Hematopoietic multipotent progenitor cell treated with erythropoietin and hydrocortisone succinate and interleukin-3 and kit ligand, for 4 days (in vitro differentiated cells): ENCODE measurements at places on chromosomes 5 and 9.
A peak's percentile ranks its signal among the peaks of the same experiment; 100 is the strongest.

GRCh38 chr5:155836089-155836803 is 490.7 kb upstream of the SGCD start:
- DNase-seq, result no peak

DNA sequence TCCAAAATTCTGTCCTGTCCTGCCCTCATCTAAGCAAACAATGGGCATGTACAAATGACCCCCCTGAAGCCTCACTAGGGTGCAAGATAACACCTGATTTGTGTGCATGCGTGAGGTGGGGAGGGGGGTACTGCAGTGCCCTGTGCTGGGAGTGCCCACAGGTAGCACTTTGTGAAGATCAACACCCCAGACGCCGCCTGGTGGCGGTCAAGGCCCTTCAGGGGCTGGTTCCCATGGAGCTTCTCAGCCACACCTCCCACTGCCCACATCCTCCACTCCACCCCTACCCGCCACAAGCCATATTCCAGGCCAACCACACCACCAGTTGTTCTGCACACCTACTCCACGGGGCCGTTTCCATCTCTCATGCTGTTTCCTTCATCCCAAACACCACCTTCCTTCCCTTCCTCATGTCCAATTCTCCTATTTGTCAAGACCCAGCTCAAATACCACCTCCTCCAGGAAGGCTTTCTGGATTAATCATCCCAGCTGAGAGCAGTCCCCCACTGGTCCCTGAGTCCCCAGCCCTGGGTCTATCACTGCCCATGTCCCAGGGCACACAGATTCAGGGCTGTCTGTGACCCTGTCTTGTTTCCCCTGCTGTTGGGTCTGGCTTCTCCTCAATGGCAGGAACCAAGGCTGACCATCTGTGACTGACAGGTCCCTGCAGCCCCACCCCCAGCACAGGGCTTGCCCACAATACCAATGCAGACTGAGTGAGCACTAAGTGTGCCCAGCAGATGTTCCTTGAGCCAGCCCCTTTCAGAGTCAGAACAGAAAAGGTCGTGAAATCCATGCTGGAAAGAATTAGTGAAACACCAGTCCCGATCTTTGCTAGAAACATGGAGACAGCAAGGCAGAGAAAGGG is 178.4 kb downstream of the PAX5 start:
- DNase-seq, result peak; percentile 76

GRCh38 chr5:647311-647710 is 35.2 kb downstream of the CEP72 start:
- no peak for DNase-seq

DNA sequence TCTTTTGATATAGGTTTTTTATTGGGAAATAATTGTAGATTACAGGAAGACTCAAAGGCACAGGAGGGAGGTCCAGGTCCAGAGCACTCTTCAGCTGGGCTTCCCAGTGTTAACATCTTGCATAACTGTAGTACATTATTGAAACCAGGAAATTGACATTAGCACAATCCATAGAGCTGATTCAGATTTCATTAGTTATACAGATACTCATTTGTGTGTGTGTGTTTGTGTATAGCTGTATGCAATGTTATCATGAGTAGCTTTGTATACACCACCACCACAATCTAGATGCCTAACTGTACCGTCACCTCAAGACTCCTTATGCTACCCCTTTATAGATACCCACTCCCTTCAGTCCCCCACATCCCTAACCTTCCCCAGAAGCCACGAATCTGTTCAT is 47.9 kb downstream of the SLC36A1 start:
- no peak for DNase-seq

DNA sequence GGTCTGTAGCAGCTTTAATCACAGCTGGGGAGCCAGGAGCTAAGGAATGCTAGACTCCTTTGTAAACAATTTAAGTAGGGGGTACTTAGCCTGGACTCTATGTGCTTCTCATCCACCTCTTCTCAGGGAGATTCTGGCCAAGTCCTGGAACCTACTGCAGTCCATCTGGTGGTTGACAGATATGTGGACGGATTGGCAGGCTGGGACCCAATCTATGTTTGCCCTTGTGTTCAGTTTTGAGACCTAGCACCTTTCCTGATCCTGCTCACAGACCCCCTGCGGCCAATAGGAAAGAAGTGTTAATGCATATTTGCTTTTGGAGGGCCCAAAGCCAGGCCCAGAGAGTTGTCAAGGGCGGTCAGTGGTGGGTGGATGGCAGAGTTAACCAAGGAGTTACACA is 6.4 kb downstream of the SLC22A5 start:
- DNase-seq, result no peak

- DNase-seq, result no peak
These were observed 21.0 kb downstream of the CAMSAP1 start for GRCh38 chr9:135886147-135886981.

DNA sequence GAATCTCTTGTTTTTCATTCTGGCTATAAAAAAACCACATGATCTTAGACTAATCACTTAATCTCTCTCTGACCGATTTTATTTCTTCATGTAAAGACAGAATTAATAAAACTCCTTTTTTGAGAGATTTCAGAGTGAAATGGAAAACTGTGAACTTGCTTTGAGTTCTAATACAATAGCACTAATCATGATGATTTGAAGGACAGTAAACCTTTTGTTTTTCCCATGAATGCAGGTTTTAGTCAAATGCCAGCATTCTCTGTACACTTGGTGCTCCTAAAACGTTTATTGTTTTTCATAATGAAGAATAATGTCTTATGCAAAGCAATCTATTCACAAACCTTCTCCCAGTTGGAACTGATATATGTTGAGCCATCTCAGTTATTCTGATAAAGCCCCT is 86.8 kb downstream of the SLC24A2 start:
- no peak for DNase-seq

DNA sequence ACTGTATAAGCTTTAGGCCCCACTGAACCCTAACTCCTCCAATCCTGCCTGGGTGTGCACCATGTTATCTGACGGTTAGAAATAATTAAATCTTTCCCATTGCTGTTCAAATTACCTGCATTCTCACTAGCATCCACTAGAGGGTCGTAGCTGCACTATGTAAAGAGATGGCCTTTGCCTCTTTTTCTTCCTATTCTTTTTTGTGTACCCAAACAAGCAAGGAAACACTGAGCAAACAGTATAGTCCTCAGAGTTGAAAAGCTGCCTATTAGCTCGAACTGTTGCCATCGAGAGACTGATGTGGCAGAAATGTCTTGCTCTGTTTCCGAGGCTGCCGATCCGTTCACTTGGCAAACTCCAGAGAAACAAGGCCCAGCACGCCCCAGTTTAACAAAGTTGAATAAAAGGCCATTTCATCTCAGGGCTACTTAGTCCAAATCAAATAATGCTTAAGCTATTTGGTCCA is 163.8 kb upstream of the TRPM3 start:
- DNase-seq, result peak; percentile 84

DNA sequence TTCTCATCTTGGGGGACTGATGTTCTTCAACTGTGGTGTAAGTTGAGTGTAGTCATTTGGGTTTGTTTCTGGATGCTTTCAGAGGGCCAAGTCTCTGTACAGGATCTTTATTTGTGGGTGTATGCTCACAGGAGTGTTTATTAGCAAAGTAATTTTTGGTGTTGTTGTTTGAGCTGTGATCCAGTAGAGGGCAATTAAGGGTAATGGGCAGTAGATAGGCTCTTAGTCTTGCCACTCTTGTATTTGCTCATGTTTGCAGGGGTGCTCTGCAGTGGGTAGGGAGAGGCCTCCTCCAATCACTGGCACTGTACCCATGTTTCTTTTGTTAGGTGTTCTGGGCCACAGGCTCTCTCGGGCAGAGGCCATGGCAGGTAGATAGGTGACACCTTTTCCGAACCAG is 45.9 kb upstream of the ITGA2 start:
- DNase-seq, result peak; percentile 53

GRCh38 chr5:24535646-24536045 is 109.1 kb downstream of the CDH10 start:
- no peak for DNase-seq

DNA sequence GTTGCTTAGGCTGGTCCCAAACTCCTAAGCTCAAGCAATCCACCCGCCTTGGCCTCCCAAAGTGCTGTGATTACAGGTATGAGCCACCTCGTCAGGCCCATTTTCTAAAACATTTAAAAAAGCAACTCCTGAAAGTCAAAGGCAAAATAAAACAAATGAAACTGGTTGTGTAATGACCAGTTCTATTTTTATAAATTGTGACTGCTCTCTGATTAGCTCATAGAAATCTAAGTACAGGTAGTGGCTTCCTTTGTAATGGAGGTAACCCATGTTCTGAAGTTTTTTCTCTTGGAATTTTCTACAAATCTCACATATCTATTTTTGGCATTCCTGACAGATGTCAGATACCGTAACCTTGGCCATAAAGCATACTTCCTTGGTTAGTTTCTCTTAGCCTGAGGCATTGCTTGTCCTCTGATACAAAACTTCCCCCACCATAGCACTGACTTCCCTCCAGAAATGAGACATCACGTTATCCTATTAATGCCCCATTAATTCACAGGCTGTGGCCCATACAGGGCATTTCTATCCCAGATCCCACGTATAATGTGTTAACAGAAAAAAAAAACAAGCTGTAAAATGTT is 14.1 kb upstream of the AK3 start:
- no peak for DNase-seq

DNA sequence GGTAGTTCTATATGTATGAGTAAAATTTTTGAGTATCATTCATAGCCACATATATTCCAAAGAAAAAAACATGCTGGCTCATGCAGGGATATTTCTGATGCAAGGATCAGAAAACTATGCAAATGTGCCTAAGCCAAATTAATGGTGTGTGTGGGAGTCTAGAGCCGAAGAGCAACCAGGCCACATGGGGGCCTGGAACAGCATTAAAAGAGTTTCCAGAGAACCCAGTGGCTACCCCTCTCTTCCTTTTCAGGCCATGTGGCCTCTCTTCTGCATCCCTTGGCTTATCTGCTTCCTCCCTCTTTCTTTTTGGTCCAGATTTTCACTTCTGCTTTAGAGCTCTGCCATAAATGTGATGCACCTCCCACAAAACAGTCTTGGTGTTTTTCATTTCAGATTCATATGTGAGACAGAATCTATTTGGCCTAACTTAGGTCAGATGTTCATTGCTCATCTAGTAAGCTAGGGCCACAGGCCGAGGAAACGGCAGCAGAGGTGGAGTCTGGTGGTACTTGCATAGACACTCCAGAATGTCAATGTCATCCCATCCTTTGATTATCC is 300.0 kb downstream of the SH3GL2 start:
- no peak for DNase-seq

DNA sequence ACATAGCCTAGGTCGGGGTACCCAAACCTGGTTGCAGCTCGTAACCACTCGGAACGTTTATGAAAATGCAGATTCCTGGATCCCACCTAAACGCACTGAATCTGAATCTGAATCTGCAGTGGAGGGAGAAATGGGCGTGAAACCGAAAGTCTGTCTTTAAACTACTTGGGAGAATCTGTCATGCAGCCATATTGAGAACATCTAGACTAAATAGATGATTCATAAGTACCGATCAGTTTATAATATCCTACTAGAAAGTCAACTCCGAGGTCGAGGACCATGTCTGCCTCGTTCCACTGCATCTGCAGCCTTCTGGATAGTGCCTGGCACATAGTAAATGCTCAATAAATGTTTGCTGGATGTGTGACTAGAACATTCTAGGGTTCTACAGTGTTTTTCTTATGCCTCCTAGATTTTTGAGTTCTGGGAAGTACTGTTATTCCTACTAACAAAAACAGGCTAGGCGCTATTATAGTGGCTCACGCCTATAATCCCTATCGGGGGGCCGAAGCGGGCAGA is 632 bp downstream of the COQ4 start:
- no peak for DNase-seq

DNA sequence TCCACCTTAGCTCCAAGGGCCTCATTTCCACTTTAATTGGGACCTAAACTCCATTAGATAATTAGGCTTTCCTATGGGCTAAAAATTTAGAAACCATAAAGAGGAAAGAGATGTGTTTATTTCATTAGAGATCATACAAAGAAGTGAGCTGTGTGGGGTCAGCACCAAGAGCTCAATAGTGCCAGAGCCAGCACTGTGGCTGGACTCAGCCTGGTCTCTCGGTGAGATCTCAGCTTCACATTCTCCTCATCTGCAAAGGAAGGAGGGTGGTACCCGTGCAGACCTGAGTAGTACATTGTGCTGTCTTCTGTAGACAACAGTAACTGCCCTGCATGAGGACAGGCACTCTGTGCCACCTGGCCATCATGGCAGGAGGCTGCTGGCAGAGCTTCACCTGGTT is 136.1 kb upstream of the EPB41L4A start:
- DNase-seq, result no peak

GRCh38 chr5:9466697-9467096 is 79.2 kb downstream of the SEMA5A start:
- no peak for DNase-seq

GRCh38 chr9:125568621-125569020 is 138.4 kb downstream of the MAPKAP1 start:
- no peak for DNase-seq

- no peak for DNase-seq
These were observed 800.6 kb upstream of the CDH6 start for GRCh38 chr5:30392897-30393296.

GRCh38 chr5:16539169-16539666 is 73.6 kb upstream of the ZNF622 start:
- no peak for DNase-seq

- no peak for DNase-seq
These were observed 80.0 kb downstream of the SEMA4D start for GRCh38 chr9:89417832-89418473.

DNA sequence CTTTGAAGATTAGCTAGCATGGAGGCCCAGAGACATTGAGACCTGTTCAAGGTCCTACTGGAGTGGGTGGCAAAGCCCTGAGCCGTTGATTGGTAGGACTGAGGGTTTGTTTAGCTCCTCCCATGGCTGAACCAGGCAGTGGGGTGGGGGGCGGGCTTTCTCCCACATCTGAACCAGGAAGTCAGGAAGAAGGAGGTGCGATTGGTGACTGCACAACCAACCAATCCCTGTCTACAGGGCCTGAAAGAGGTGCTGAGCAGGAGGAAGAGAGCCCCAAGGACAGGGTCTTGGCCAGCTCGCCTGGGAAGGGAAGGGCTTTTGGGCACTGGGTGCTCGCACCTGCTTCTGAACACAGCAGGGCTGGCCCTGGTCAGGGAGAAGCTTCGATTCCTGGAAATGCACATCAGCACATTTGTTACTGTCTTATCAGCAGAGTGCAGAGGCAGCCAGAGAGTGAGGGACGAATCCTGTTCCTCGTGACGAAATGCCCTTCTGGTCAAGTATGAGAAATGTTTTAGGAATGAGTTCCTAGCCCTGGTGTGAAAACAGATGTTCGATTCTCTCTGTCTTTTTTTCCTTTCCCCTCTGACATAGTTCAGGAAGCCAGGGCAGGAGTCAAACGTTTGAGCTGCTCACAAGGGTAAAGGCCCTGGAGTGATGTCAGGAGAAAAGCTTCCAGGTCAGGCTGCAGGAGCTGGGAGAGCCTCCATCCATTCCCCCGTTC is 294.8 kb upstream of the KLF4 start:
- DNase-seq, result peak; percentile 91

- DNase-seq, result no peak
These were observed 137.4 kb upstream of the OTULINL start for GRCh38 chr5:14444161-14444560.

DNA sequence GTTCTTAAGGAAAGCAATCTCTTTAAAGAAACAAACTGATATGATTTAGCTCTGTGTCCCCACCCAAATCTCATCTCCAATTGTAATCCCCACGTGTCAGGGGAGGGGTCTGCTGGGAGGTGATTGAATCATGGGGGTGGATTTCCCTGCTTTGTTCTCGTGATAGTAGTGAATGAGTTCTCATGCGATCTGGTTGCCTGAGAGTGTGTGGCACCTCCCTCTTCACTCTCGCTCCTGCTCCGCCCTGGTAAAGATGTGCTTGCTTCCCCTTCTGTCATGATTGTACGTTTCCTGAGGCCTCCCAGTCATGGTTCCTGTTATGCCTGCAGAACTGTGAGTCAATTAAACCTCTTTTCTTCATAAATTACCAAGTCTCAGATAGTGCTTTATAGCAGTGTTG is 412.7 kb upstream of the SMC2 start:
- peak; percentile 0 for DNase-seq

GRCh38 chr5:82661462-82661861 is 383.3 kb upstream of the RPS23 start:
- DNase-seq, result no peak
